ENCODE measurements at places on chromosomes 1 and 21.
A peak's percentile ranks its signal among the peaks of the same experiment; 100 is the strongest.

DNA sequence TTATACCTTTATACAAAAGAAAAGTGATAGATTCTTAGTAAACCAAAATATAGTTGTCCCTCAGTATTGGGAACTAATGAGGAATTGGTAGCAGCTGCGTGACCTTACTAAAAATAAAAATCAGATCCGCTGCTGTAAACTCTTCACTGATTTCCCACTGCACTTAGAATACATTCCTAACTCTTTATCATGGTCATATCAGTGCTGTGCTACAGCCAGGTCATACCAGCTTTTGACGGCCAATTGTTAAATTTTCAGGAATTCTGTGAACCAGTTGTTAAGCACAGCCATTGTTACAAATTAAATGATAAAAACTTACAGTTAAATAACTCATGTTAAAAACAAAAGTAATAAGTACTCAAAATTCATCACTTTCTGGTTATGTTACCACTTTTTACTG, 245.3 kb downstream of the GPR52 start:
- no peak for ATAC-seq

GRCh38 chr1:54275349-54275748, 75.4 kb downstream of the MRPL37 start:
- ATAC-seq, result peak; percentile 60

DNA sequence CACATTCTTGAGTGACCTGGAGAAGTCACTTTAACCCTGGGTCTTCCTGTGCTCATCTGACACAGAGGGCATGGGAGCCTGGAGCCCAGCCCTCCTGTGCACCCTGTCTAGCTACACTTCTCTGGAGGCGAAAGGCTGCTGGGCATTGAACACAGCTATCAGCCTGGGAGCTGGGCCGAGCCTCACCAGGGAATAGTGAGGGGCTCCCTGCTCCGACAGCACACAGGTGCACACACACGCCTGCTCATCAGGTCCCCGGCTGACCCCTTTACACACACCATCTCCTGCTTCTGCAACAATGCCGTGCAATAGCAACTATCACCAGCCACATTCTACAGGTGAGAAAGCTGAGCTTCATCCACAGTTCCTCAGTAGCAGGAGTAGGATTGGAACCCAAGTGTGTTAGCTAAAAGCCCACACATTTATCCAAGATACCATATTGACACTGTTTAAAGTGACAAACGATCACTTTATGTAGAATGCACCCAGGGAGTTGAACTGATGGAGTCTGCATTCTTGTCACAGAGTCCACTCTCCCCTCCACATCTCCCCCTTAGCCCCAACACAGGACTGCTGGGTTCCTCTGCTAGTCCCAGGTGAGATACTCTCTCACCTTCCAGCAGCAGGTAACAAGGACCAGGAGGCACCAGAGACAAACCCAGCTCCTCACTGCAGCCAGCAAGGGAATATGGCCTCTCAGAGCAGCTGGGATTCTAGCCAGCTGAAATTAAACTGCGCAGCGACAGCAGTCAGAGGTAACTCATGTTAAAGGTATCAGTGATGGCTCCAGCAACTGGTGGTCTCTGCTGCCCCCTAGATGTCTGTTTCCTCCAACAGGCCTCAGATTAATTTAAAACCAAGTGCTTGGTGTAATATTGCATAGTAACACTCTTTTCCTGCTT, 18.3 kb upstream of the CAPN8 start:
- ATAC-seq, result no peak

- no peak for ATAC-seq
Observed at GRCh38 chr21:45954921-45955320, 26.6 kb upstream of the COL6A1 start.

- peak; percentile 55 for ATAC-seq
Observed at GRCh38 chr21:34865400-34866241, 183.5 kb downstream of the RUNX1 start.
